Stimulated activated CD4-positive, alpha-beta T cell treated with anti-CD3 and anti-CD28 coated beads, Interleukin-1b, Interleukin-23, amount 100 ng/mL, for 24 hours (primary cell): ENCODE measurements at places on chromosomes 13 and 19.

DNA sequence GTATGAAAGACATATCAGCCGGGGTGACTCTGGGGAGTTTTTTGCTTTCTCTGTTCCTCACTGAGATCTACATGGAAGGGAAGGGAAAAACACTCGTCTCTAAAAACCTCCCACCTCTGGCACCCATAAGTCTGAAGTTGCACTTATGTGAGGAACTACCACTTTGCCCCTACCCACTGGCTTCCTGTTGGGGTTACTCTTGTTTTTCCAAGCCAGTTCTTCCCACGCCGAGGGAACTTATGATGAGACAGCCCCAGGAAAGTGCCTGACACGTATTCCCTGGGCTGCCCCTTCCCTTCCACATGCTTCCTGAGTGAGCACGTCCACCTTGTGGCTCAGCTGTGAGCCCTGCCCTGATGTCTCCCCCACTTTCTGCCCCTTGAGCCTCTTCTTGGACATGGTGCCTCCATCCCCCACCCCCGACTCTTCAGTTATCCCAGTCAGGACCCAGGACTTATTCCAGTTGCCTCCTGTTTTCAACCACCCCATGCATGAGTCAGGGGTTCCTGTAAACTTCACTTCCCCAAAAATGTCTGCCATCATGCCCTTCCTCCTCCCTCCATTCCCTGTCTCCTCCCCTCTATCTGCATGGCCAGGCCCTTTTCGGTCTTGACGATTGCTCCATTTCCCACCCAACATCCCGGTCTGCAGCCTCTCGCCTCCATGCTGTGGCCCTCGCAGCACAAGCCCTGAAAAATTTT lies 5.1 kb upstream of the SIGLEC7 start:
- no peak for DNase-seq

DNA sequence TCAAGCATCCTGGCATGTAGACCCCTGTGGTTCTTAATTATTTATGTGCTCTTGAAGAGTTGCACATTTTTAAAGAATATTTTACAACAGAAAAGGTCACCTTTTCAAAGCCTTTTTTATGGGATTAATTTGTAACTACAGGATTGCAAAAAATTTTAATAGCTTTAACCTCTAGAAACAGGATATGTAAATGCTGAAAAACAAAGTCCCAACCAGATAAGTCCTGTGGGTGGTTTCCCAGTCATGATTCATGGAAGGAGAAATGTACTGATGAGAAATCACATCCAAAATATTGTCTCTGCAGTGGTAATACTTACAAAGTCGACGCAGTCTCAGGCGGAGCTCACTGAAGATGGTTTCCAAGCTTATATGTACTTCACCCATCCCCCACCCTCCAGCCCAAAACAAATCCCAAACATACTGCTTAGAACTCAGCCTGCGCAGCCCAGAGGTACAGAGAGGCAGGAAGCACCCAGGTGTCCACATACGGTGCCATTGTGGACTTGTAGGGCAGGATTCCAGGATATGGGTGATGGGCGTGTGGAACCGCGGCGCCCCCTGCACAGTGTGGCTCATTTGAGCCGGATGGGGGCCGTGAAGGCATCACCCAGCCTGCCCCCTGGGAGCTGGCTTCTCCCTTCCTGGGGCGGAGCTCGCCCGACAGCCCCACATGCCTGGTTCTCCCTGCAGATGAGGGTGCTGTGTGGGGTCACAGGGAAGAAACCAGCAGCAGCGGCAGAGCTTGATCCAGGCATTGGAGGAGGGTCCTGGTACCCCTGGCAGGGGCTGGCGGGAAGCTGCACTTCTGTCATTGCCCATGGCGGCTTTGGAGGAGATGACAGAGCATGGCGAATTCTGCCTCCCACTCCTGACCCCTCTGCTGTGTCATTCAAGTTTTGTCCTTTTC lies 101.2 kb downstream of the ATP11A start:
- no peak for DNase-seq

DNA sequence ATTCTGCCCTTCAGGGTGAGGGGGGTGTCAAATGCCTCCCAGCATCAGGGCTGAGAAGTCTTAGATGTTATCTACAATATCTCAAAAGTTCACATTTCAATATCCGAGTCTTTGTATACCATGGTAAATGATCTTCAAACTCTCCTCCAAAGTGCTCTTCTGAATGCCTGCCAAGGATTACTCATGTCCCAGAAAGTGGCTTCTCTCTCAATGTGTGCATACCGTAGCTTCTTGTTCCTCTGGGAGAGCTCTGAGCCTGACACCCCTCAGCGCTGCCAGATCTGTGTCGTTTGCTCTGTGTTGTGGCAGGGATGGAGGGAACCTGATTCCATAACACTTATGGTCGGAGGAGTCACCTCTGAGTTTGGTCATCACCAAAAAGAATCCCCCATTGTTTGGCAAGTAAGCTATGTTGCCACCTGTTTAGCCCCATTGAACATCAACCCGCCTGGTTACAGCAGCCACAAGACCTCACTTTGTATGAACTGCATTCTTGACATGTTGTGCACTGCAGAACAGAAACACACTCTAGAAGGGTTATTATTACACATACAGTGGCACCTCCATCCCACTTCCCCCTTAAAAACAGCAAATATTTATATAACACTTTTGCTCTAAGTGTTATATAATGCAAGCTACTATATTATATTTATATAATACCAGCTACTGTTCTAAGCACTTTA lies 163.1 kb upstream of the MIR17HG start:
- DNase-seq: no peak

DNA sequence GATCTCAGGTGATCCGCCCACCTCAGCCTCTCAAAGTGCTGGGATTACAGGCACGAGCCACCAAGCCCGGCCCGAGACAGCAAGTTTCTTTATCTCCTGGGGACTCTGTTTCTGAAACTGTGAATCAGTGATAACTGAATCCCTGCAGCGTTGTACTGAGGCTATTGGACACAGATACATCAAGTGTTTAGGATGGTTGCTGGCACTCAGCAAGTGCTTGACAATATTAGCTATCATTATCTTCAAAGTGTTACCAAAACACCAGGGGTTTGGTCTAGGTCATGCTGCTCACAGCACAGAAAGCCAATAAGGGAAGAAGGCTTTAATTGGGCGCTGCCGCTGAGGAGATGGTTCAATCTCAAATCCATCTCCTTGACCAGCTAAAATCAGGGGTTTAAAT lies 20.5 kb upstream of the PNMA8C start:
- no peak for DNase-seq

DNA sequence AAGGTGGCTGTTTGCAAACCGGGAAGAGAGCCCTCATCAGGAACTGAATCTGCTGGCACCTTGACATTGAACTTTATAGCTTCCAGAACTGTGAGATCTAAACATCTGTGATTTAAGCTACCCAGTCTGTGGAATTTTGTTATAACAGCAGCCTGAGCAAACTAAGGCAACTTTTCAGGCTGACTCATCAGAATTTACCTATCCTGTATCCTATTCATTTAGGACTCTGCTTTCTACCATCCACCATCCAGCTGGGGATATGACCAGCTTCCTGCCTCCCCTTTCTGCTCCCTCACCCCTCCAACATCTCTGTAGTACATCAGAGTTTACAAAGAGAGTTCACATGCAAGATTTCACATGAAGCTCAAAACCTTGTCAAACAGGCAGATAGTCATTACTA lies 11.1 kb upstream of the CNMD start:
- no peak for DNase-seq

DNA sequence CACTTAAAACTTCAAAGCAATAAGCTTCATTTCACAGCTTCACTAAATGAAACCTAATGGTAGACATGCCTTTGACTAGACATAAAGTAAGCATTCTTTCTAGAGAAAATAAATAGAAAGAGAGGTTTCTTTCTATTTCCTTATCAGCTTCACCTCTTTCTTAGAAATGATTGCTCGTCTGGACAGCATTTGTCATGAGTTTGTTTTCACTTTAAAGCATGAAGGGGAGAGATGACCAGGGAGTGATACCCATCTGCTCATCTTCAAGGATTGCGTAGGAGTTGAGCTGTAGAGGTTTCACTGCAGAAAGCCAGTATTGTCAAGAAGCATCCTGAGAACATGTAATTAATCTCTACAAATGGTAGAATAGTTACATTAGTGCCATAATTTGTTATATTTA lies 61.3 kb downstream of the COL4A2 start:
- DNase-seq: no peak

DNA sequence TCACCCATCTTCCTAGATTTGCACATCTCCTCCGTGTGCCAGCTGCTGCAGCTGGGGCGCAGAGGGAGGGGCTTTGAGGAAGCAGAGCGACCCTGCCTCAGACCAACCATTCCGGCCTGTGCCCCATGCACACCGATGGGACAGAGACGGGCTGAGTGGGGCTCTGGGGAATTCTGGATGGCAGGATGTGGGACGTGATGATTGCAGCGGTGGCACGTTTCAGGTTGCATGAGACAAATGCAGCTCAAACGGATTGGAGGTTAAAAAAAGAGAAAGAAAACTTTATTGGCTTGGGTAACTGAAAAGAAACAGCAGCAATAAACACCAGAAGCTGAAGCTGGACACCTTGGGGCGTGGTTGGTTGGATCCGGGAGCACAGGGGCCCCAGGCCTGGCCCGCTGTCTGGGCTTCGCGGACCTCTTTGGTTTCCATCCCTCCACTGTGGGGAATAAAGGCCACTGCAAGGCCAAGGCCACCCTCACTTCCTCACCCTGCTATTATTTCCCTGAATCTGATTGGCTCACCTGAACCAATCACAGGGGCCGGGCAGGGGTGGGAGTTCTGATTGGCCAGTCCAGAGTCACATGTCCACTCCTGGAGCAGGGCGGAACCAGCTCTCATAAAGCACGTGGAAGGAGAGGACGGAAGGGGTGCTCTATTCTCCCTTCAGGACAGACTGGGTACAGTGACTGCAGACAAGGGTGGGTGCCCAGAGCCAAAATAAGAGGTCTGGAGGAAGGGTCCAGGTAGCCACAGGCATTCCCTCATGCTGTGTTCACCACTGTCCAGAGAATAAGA lies 6.1 kb upstream of the ZNF787 start:
- DNase-seq: no peak

GRCh38 chr13:103969520-103970050 lies 903.4 kb upstream of the SLC10A2 start:
- no peak for DNase-seq

DNA sequence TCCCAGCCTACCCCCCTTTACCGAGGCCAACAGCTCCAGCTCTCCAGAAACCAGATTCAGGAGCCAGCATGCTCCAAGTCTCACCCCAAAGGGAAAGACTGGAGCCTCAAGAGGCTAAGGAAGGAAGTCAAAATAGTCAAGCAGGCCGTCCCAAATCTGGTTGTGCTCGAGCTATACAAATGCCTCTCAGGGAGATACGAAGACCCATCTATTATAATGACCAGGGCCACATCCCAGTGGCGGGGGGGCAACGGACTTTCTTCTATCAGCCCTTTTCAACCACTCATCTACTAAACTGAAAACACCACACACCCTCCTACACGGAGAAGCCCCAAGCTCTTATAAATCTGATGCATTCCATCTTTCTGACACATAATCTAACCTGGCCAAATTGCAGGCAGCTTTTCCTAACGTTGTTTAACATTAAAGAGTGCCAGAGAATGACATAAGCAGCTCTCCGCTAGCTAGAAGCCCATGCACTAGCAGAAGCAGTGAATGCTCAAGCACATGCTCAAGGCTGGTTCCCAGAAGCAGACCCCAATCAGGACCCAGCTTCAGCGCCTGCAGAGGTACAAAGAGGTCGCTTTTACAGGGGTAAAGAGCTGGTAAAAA lies 104.6 kb upstream of the ZNF98 start:
- DNase-seq: no peak

DNA sequence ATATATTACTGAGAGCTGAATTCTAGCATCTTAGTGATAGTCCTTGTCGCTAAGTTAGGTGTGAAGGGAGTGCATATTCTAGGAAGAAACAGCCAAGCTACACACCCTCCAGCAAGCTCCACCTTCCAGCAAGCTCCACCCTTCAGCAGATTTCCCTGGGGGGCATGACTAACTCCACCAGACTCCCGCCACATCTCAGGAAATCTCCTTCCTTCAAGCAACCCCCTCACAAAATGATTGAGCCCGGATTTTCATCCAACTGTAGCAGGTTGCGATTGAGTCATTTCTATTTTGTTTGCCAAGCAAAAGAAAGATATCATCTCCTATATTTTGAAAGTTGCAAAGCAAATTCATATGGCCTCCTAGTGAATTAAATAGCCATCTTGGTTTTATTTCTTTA lies 162.1 kb upstream of the TMTC4 start:
- DNase-seq: no peak

DNA sequence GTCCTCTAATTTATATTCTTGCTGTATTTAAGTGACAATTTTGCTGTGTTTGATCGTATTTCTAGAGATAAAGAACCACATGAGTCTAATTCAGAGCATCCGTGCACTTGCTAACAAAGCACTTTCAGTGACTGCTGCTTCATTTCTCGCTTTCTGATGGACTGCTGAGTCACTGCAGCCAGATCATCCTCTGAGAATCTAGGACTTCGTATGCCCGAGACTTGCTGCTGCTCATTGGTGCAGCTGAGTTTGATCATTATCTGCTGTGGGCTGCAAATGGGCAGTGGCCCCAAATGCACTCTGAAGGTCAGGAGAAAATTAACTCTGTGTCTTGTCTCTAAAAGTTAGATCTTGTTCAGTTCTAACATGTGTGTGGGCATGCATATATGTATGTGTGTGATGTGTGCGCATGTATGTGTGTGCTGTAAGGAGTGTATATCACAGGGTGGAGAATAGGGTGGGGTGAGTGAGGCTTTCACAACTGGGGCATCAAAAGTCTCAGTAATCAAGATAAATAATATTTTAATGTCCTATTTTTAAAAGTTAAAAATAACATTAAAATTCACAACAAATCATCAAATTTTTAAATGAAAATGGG lies 342.6 kb downstream of the MTUS2 start:
- no peak for DNase-seq

- DNase-seq: no peak
Measured at GRCh38 chr19:53704011-53704410, 72.2 kb downstream of the DPRX start.

GRCh38 chr13:29819143-29819542 lies 31.3 kb downstream of the UBL3 start:
- no peak for DNase-seq

DNA sequence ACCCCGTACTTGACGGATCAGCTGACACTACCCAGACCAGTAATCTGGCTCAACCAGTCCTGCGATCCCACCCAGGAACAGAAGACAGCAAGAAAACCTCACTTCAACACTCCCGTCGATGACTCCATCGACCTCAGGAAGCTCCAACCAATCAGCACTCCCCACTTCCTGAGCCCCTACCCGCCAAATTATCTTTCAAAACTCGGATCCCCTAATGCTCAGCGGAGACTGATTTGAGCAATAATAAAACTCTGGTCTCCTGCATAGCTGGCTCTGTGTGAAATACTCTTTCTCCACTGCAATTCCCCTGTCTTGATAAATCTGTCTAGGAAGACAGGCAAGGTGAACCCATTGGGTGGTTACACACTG lies 1.2 kb downstream of the LSM4 start:
- DNase-seq: no peak

DNA sequence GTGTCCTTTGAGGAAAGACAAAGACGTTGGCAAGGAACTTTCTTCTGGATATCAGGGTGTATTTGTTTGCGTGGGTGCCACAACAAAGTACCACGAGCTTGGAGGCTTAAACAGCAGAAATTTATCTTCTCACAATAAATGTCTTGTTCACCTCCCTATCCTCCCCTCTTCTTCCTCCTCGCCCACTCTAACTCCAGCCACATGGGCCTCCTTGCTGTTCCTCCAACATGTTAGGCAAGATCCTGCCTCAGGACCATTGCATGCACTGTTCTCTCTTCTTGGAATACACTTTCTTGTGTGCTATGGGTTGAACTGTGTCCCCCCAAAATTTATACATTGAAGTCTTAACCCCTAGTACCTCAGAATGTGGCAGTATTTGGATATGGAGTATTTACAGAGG lies 45.7 kb downstream of the VAV1 start:
- DNase-seq: no peak

GRCh38 chr13:72652681-72653080 lies 74.7 kb downstream of the MZT1 start:
- no peak for DNase-seq

- no peak for DNase-seq
Measured at GRCh38 chr19:40155749-40156265, 35.4 kb upstream of the MAP3K10 start.
